ENCODE measurements at places on chromosomes 7 and 10.

DNA sequence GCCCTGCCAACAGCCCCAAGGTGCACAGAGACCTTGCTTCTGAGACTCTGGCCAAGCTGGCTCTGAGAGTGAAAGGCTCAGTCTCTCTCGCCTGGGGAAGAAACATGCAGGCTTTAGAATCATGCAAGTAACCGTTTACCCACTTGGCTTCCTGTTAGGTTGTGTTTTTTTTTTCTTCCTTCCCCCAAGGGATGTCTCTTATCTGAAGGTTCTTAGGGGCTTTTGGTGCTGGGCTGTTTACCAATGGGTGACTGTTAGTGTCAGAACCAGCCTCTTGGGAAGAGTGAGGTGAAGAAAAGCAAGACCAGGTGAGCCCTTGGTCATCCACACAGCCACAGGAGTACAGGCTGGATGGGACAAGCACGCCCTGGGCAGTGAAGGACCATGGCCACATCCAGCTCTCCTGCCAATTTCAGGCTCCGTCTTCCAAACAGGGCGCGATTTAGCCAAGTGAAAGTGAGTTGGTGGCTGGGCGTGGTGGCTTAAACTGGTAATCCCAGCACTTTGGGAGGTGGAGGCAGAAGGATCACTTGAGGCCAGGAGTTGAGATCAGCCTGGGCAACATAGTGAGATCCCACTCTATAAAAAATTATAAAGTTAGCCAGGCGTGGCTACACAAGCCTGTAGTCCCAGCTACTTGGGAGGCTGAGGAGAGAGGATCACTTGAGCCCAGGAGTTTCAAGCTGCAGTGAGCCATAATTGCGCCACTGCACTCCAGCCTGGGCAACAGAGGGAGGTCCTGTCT lies 76.3 kb upstream of the CUX1 start:
- DNase-seq = no peak

DNA sequence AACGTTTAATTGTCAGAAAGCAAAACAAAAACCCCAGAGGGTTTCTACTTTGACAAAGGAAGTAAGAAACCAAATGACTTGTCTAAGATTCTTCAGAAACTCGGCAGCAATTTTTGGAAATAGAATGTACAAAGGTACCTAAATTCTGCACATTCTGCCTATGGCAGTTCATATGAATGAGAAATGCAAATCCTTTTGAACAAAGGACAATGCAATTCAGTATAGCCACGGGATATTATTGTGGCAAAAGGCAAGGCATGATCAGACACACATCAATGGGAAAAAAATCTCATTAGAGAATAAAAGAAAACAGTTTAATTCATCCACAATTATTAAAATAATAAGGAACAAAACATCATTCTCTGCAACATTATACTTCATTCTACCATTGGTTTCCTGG lies 93.4 kb downstream of the SEMA3C start:
- DNase-seq = no peak

DNA sequence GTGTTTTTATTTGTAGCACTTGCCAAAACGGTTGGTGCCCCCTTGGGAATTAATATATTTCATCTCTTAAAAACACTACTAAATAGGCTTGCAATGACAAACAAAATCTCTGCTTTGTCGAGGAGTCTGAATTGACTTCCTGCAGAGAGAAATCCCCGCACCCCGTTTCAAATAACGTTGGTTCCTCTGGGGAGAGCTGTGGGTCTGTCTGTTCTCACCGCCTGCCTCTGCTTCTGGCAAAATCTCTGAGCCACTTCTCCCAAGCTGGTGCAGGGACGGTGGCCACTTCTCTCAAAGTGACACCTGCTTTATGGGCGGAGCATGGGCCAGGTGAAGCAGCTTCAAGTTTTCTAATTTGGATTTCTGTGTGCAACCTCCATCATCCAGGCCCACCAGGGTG lies 186.3 kb upstream of the ADARB2 start:
- DNase-seq = no peak

DNA sequence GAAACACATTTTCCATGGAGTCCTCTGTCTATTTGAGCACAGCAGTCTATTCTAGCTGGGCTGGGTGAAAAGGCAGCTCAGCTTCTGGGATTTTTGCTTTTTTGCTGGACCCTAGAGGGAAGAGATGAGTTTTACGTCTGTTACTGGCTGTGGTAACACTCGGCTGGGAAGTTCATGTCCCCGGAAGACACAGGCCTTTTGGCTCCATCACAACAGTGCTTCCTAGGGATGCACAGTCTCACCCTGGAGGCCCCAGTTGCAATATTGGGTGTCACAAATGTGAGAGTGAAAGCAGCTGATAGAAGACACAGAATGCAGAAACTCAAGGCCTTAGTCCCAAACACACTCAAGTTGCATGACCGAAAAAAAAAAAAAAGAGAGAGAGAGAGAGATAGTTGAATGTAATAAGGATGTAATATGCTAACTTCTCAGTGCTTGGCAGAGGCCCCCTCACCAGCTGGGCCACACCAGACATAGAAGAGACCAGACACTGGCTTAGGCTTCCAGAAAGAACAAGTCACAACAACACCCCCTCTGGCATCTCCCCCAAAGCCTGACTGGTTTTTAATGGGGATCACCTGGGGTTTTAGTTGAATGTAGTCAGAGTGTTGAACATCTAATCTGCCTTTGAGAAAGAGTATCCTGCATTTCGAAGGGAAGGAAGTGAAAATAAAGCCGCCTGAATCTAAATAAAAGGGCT lies 545.4 kb upstream of the FZD8 start:
- DNase-seq = no peak

DNA sequence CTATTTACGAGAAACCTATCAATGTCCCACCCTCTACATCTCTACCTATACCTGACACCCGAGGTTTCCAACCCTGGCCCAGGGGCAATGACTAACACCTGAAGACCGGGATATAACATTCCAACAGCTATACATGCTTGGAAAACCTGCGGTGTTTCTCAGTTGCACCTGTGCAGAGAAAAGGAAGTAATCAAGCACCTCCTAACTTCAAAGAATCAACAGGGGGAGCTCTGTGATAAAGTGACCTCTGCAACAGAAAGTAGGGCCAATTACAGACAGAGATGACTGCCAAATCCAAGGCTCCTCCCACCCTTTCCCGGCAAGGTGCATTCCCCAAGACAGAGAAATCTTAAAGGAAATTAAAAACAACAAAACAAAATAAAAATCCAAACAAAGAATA lies 41.3 kb downstream of the CCDC6 start:
- DNase-seq = no peak

DNA sequence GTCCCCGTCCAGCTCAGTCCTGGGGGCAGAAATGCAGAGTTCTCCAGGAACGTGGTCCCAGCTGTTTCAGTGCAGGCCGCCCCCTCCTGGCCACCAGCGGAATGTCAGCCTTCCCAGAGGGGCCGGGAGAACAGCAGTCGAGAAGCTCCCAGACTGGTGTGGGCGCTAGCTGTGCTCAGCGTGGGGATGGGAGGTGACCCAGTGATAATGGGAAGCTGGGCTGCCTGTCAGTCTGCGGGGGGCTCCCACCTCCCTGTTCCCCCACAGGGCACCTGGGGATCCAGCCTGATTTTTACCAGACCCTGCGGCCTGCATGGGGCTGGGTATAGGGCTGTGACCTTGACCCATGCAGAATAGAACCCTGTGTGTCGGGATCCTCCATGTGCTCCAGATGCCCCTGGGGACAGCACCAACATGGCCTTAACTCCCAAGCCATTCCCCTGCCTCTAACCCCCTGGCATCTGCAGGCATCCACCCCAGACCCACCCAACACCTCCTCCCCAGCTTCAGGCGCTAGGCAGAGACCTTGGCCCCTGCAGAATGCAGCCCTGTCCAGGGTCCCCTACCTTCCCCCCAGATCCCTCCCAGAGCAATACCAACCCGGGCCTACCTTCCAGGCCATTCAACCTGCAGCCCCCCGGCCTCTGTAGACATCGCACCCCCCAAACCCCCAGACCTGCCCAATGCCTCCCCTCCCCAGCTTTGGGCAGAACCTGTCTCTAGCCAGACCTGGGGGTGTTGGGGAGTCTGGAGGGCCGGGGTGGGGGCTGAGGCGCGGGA lies 880 bp upstream of the ELN start:
- DNase-seq = peak; percentile 30

DNA sequence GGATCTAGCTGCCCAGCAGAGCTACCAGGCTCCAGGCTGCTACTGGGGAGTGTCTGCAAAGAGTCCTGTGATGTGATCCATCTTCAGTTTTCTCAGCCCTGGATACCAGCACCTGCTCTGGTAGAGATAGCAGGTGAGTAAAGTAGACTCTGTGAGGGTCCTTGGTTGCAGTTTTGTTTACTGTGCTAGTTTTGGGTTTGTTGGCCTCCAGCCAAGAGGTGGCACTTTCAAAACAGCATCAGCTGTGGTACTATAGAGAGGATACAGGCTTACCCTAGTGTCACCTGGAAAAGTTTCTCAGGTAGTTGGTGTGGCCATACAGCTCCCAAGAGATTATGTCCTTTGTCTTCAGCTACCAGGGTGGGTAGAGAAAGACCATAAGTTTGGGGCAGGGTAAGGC lies 56.3 kb downstream of the MTERF1 start:
- DNase-seq = no peak

DNA sequence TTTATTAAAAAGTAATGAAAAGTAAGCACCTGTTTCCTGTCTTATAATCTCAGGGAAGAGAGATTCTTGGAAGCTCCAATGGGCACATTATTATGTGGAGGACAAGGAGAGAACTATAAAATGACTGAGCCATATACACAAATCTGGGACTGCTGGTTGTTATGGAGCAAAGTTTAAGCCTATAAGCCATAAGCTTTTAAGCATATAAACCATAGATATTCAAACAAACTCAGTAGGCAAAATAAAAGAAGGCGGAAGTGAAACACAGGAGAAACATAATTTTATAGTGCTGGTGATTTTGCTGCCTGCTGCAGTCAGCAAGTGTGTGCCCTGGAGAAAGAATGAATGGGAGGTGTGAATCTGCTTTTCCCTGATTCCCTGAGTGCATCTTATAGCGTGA lies 274.4 kb downstream of the KIF20B start:
- DNase-seq = no peak

DNA sequence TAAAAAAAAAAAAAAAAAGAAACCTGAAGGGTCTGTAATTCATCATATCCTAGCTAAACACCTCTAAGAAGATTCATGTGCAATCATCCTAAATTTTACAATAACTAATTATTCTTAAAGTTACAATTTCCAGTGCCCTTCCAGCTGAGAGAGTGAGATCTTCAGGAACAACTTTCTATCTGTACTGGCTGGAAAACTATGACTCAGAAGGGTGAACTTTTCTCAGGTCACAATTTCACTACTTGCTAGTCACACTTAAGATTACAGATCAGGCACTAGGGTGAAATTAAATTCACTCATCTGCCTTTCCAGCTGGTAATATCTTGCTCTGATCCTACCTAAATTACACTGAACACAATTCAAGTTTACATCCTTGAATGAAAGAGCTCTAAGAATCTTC lies 158.8 kb downstream of the ANK3 start:
- DNase-seq = no peak

DNA sequence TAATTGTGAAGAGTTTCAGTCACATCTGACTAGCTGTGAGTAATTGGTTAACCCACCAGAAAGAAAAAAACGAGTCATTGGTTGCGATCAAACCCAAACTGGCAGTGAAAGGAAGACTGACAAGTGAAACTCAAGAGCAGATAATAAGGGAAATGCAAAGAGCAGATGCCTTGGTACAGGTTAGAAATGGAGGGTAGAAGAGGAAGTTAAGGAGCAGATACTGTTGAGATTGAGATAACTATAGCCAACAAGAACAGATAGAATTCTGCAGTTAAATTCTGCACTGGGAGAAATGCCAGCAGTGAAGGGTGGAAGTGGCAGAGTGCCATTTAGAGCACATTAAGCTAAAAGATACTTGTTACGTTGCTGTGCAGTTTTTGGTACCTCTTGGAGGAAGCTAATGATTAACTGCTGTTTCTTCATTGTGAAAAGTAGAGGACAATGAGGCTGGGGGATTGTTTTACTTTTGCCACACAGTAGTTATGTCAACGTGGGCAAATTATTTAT lies 65.8 kb downstream of the CDK13 start:
- DNase-seq = no peak

DNA sequence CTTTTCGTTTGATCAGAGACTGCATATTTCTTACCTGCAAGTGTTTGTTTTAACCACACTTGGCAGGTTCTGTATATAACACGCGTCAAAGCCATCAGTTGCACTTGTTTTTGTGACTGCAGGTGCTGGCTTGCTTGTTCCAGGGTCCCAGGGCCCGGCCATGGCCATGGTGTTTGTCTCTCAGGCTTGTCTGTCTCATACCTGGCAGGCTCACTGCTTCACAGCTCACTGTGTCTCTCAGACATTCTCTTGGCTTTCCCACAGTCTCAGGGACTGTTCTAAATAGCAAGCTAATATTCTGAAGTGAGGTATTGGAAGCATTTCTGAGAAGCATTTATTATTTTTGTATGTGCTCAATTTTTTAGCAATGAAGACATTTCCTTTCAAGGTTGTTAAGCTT lies 46.9 kb downstream of the GPR141 start:
- no peak for DNase-seq

- DNase-seq = no peak
Observed at GRCh38 chr7:111235709-111236108, 144.8 kb downstream of the LRRN3 start.

DNA sequence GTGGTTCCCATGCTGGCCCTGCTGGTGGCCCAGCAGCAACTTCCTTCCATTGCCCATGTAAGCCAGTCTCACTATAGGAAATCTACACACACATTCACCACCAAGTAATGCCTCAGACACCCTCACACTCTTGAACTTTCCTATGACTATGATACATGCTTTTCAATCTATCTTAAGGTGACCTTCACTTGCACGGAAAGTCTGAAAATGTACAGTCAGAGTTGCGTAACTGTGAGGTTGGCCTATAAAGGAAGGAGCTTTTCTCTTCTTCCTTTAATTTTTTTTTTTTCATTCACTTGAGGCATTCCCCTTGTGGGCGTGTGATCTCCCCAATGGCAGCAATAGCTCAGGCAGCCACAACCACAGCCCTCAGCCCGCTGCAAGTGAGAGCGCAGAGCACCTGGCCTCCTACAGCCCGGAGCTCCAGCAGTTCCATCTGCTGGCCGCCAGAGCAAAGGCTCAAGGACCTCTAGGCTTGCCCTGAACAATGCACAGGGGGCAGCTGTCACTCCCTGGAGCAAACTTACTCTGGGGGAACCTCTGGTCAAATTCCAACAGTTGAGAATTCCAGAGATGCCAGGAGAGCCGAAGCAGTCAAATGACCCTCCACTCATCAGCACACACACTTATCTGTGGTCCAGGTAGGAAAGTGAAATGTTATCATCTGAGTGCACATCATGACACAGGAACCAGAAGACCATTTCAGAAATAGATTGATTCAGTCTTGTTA lies 123.1 kb upstream of the ADO start:
- DNase-seq = peak; percentile 15

GRCh38 chr10:92567952-92568600 lies 5.8 kb downstream of the IDE start:
- no peak for DNase-seq

GRCh38 chr10:132582771-132583170 lies 45.2 kb downstream of the INPP5A start:
- DNase-seq = no peak

DNA sequence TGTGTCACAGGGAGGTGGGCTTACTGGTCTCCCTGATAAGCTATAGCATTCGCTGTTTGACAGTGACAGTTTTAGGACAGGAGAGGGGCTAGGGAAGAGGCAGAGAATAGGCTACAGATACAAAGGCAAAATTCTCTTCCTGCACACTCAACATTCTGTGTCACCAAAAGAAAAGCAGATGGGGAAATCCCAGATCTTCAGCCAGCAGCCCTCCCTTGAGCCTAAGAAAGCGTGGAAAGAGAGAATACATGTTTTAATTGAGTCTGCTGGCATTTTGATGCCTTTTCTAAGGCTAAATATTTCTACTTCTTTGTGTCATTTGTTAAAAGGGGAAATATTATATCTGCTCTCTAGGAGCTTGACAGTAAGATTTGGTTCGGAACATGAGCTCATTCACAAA lies 247.0 kb downstream of the TRIL start:
- no peak for DNase-seq

Measured in stimulated activated CD8-positive, alpha-beta memory T cell treated with anti-CD3 and anti-CD28 coated beads, Interleukin-15, amount 100 ng/mL, for 1 hour (primary cell).